ENCODE measurements at places on chromosomes 7 and 10.
A peak's percentile ranks its signal among the peaks of the same experiment; 100 is the strongest.

DNA sequence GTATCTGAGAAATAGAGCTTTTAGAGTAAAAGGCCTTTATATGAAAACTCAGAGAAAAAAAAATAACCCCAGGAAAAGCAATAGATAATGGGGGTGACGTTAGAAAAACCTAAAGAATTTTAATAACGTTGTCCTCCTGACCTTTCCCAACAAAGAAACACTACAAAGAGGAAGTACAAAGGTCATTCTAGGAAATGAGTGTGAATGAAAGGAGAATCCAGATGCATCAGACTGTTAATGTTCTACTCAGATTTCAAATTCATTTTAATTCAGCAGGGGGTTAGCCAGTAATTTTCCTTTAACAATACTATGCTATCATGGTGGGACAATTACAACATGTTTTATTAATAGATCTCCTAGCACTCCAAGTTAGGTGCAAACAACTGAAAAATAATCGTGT lies 73.8 kb upstream of the CDK1 start:
- peak; percentile 4 for DNase-seq

GRCh38 chr10:100209303-100209702 lies 20.1 kb downstream of the CHUK start:
- no peak for DNase-seq

- DNase-seq: no peak
Measured at GRCh38 chr10:118668228-118668952, 72.9 kb upstream of the PRLHR start.

- no peak for DNase-seq
Measured at GRCh38 chr10:61901829-61902444, 438 bp downstream of the ARID5B start.

GRCh38 chr7:74038194-74038961 lies 10.4 kb downstream of the ELN start:
- DNase-seq: no peak

GRCh38 chr7:133837224-133837623 lies 289.9 kb upstream of the LRGUK start:
- DNase-seq: no peak
